ENCODE measurements at places on chromosomes 2 and 18. TPM values are rescaled to one million over a fixed set of nuclear protein-coding genes. Genes with fewer than 3 reads are reported as not detected.

Gene WDR43
- 84.8 TPM for total RNA-seq

Gene SKOR2
- total RNA-seq = not detected

Gene ACVR1C
- 1.3 TPM for total RNA-seq

Gene ICA1L
- 6.0 TPM for total RNA-seq

Gene OTOF
- 1.6 TPM for total RNA-seq

Gene ASXL3
- total RNA-seq = not detected

Gene RBM44
- 0.69 TPM for total RNA-seq

Gene MC2R
- total RNA-seq = not detected

Gene EVA1A
- not detected for total RNA-seq

Gene LYG2
- total RNA-seq = not detected

Gene STEAP3
- total RNA-seq = 0.12 TPM

Gene C1QL2
- total RNA-seq = not detected

Gene SPDYA
- total RNA-seq = 0.92 TPM

Gene POTEI
- not detected for total RNA-seq

Gene HOXD13
- total RNA-seq = not detected

Gene LBX2
- 0.63 TPM for total RNA-seq

Gene ADCYAP1
- total RNA-seq = not detected

Gene ACVR2A
- total RNA-seq = 2.9 TPM

Gene SGPP2
- 20.3 TPM for total RNA-seq

Gene NEB
- 0.05 TPM for total RNA-seq

Gene SANBR
- 5.3 TPM for total RNA-seq

Gene SATB2
- total RNA-seq = 0.19 TPM

Gene LOXHD1
- 0.05 TPM for total RNA-seq

Gene FZD7
- 0.58 TPM for total RNA-seq

Gene DIPK1C
- total RNA-seq = not detected

Gene FAM117B
- total RNA-seq = 5.8 TPM

Gene UGT1A6
- not detected for total RNA-seq

Gene POMC
- total RNA-seq = 3.8 TPM

Gene PTPRN
- total RNA-seq = 0.24 TPM

Gene AOX1
- total RNA-seq = 1.1 TPM

Gene ESPNL
- total RNA-seq = 0.14 TPM

Gene LBH
- 112 TPM for total RNA-seq

Gene FAM110C
- 3.6 TPM for total RNA-seq

Gene G6PC2
- not detected for total RNA-seq

Gene MGAT4A
- 76.7 TPM for total RNA-seq

Gene GREB1L
- total RNA-seq = not detected

Gene PLCL1
- total RNA-seq = 1.7 TPM

Gene ORC4
- 34.1 TPM for total RNA-seq

Gene C2orf72
- 0.34 TPM for total RNA-seq

Gene IL36B
- total RNA-seq = not detected

Gene TRIB2
- total RNA-seq = 4.9 TPM

Gene ALPG
- not detected for total RNA-seq

Gene IL1F10
- not detected for total RNA-seq

Gene TGIF1
- 45.9 TPM for total RNA-seq

Gene CNTNAP5
- not detected for total RNA-seq

Gene ALPP
- not detected for total RNA-seq

Gene FTCDNL1
- total RNA-seq = 3.3 TPM

Data from activated CD4-positive, alpha-beta memory T cell treated with anti-CD3 and anti-CD28 coated beads for 36 hours (primary cell).